Hematopoietic multipotent progenitor cell treated with erythropoietin and hydrocortisone succinate and interleukin-3 and kit ligand, for 8 days (in vitro differentiated cells): ENCODE measurements at places on chromosomes 7 and 10.

- peak; percentile 58 for DNase-seq
These were observed 9.1 kb upstream of the CSGALNACT2 start for GRCh38 chr10:43128958-43129706.

- DNase-seq = no peak
These were observed 87.3 kb upstream of the TOMM7 start for GRCh38 chr7:22909917-22910316.

DNA sequence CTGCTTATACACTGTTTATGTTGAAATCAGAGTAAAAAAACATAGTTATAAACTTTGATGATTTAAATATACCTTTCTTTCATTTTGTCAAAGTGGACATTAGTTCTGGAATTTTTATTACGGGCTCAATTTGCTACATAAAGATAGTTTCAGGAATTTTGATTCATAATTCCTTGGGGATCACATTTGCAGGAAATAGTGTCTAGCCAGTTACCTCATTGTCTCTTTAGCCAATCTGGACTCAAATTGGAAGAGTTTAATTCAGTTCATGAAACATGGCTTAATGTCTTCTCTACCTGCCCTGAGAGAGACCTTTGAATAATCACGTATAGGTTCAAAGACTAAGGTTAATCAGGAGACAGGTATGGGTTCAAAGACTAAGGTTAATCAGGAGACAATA is 262.6 kb downstream of the HGF start:
- DNase-seq = no peak

- no peak for DNase-seq
These were observed 48.4 kb upstream of the ARHGAP21 start for GRCh38 chr10:24771943-24772694.

GRCh38 chr10:94066411-94066810 is 72.7 kb downstream of the PLCE1 start:
- DNase-seq = peak; percentile 6

GRCh38 chr7:101362334-101363195 is at the start of gene COL26A1:
TSS of gene COL26A1 (plus strand) at chr7:101362875. CDS start at chr7:101363033, 158 bp downstream.
- no peak for DNase-seq

- no peak for DNase-seq
These were observed 150.4 kb downstream of the ANK3 start for GRCh38 chr10:60239228-60239627.

GRCh38 chr7:23928418-23928775 is 218.4 kb downstream of the STK31 start:
- no peak for DNase-seq

DNA sequence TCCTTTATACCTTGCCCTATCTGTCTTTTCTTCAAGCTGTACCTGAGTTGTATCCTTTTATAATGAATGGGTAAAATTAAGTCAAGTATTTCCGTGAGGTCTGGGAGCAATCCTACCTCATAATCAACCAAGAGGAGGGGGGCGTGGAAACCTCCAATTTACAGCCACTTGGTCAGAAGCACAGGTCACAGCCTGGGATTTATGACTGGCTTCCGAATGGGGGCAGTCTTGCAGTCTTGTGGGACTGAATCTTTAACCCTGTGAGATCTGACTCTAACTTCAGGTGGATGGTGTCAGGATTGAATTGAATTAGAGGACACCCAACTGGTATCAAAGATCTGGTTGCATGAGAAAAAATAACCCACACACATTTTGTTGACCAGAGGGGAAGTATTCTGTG is 23.5 kb upstream of the KCNMA1 start:
- DNase-seq = no peak

DNA sequence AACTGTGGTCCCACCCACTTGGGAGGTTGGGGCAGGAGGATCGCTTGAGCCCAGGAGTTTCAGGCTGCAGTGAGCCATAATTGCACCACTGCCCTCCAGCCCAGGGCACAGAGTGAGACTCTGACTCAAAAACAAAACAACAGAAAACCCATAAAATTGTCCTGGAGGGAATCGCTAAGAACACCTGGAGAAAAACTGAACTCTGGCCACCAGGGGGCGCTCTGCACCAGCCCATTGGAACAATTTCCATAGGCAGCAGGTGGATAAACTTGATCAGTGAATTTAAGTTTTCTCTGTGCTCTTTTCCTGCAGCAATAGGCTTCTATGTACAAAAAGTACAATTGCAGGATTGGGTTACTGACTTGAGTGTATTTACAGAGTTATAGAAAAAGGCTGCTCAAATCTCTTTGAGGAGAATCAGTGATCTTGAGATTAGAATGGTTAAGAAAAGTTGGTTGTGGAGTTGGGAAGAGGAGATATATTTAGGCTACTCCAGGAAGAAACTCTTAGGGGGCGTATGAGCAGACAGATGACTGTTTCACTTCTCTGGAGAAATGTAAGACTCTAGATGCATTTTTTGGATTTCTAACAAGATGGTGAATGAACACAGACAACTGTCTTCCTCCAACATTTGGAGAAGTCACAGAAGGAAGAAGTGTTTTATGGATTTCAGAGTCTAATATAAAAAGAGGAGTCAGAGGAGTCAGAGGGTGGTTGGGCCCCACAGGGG is 274.9 kb upstream of the GALNT17 start:
- DNase-seq = peak; percentile 63

DNA sequence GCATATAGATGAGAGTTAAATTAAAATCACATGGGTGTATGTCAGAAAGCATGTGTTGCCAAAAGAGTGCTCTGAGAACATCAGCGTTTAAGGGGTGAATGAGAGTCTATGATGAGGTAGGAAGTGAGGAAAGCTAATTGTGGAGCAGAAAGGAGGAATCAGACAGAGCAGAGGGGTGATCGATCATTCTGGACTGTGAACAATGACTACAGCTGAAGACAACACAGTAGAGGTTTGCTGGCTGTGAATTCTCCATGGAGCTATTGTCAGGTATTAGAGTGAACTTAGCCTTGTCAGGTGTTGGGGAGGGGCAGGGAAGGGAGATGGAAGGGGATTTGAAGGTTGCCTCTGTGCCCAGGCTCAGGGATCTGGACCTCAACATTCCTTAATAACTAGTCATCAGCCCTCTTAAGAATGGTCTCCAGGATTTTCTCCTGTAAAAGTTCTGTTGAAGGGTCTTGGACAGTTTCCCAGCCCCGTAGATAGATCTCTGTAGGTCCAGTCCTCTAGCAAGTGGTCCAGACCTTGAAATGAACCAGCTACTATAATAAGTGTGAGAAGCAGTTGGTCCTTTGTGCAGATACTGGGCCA is 57.1 kb downstream of the KIF5B start:
- DNase-seq = no peak

- DNase-seq = no peak
These were observed 36.0 kb upstream of the ABLIM1 start for GRCh38 chr10:114694062-114694461.

DNA sequence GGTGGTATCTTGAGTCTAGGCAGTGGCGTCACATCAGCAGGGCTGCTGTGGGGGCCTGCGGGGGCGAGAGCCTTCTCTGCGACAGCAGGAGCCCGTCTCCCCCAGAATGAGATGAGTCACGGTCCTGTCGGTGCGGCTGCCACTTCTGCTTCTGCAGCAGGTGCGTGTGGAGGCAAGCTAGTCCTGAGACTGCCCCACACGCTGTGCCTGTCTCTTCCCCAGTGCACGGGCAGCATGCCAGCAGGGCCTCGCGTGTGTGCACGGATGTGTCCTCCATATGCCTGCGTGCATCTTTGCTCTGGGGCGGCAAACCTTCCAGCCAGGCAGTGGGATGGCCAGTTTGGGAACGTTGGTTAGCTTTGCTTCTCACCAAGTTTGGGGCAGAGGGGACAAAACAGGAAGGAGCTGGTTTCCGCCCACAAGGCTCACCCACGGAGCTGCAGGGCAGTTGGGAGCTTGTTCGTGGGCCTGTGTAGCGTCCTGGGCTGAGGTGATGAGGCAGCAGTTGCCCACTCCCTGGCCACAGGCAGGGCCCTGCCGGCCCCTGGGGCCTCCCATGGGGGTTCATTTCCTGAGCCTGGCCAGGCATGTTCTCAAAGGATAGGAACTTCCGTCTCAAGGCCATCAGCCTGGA is 60.8 kb upstream of the PPIF start:
- DNase-seq = peak; percentile 75

DNA sequence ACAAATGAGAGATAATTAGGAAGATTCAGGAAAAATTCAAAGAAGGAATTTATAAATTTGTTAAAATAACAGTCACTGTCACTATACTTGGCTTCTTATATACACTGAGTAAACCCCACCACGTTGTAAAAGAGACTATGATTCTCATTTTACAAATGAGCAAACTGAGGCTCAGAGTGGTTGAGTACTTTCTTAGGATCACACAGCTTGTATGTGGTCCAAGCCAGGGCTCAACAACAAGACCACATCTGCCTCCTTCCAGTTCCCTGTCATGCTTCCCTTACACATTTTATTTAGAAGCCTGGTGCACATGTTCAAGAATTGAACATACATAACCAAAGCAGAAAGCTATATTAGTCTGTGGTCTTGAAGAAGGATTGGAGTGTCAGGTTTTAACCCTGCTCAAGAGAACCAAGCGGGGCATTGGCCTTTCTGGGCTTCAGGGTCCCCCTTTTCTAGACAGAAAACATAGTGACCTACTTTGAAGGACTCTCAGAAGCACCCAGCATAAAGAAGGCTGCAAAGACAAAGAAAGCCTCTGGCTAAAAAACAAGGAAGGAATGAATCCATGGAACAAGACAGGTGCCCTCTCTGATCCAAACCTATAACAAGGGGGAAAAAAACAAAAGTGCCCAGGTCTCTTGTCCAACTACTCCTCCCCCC is 846 bp downstream of the MRLN start:
- no peak for DNase-seq

DNA sequence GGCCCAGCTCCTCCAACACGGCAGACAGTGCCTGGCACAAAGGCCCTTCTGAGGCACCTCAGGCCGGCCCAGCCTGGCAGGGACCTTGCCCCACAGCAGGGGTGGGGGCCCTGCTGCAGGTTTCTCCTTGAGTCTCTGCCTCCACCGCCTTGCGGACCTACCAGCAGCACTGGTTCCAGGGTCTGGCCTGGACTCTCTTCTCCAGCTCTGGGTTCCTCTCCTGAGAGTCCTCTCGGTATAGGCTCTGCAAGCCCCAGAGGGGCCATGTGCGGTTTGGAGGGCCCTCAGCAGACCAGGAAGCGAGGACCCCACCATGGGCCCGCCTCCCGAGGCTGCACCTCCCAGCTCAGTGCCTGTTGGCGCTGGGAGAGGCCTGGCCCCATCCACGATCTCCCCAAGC is 38.1 kb upstream of the ADGRA1 start:
- DNase-seq = no peak

- DNase-seq = no peak
These were observed 9.2 kb upstream of the TMEM225B start for GRCh38 chr7:99588868-99589267.

- DNase-seq = no peak
These were observed 173.9 kb downstream of the FOXP2 start for GRCh38 chr7:114588506-114588905.

DNA sequence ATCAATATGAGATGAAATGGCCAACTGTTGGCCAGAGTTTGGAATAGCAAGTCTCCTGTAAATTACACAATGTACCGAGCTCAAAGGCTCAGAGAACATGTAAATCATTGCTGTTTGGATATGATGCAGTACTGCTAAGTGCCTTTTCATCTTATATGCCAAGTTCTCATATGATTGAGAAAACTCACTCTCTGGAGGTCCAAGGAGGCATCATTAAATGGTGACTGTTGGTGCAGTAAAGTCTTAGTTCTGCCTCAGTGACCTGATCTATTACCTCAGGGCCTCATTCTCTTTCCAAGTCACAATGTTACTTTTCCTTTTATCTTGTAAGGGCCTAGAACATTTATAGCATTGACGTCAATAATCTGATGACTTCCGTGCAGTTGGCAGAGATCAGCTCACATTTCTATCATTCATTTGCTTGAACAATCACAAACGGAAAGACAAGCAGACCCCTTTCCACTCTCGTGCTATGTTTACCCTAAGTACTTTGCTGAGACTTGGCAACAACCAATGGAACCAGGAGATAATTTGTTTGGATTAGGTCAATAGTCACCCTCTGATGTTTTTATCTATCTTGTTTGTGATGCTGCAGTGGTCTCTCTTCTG is 32.6 kb upstream of the PDK4 start:
- DNase-seq = no peak

- DNase-seq = no peak
These were observed 377.6 kb downstream of the MDFIC start for GRCh38 chr7:115299397-115300037.

DNA sequence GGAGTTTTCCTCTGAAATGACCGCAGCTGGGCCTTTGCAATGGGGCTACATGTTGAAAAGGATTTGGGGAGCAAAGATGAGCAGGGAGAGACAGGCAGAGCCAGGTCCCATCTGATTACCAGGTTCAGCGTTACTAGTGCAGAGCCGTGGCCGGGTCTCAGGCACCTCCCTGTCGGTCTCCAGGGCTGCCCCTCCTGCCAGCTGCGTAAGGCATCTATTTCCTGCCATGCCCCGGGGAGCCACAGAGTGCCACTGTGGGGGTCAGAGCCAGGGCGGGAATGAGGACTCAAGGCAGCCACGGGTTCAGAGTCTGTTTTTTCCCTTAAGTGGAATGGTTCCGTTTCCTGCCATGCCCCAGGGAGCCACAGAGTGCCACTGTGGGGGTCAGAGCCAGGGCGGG is 382.6 kb upstream of the SHH start:
- no peak for DNase-seq

DNA sequence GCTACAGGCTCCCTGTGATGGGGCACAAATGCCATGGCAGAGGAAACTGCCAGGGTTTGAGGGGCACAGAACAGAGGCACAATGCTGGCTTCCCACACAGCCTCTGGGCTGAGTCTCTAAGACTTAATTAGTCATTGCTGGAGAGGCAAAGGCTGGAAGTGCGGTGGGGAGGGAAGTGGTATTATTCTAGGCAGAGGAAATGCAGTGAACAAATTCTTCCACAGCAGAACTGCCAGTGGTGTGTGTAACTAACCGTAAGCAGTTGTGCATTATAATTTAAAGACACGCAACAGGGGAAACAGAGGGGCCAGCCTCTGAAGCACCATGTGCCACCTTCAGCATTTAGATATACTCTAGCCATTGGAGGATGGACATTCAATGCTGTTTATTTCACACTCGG is 12.8 kb downstream of the ICA1 start:
- DNase-seq = no peak

DNA sequence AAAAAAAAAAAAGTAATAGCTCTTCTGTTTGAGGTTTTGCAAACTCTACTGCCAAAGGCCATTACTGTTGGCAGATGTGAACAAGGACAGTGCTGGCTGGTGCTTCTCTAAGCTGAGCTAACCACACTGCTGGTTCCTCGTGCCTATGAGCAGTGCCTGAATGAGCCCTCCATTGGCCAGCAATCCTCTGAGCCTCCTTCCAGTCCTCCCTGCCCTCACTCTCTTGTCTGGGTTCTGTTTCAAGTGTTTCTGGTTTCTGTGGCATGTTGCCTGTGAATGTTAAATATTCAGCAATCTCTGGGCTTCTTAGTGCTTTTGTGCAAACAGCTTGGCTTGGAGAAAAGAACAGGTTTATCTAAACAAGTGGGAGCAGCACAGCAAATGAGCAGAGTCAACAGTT is 161.3 kb upstream of the AUTS2 start:
- no peak for DNase-seq
